ENCODE measurements at places on chromosomes 3 and 15.

GRCh38 chr3:13854492-13854891, 25.4 kb downstream of the WNT7A start:
- DNase-seq, result no peak

- no peak for DNase-seq
Observed at GRCh38 chr3:194203482-194204041, 67.6 kb downstream of the HES1 start.

DNA sequence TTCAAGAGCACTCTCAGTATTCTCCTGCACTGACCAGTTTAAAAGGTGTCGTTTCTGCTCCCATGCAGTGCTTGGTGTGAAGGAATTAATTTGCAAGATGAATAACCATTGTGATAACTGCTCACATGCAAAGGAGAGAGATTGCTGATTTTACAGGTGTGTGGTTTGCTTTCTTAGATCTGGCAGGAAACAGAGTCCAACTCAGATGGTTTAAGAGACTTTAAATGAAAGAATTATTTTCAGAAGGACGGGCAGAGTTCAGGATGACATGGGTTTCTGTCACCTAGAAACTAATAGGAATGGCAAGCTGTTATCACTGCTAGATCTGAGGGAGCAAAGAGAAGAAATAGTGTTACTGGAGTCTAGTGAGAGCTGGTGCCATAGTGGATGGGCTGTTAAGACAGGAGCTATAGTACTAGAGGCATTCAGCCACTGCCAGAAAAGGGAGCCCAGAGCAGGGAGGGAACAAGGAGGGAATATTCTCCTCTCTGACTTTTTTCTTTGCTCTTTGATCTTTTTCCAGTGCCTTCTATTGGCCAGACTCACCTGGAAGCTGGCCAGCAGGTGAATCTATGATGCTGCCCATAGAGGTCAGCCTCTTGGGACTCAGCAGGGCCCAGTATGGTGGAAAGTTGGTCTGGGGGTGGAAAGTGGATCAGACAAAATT, 14.9 kb downstream of the ATXN7 start:
- DNase-seq, result no peak

DNA sequence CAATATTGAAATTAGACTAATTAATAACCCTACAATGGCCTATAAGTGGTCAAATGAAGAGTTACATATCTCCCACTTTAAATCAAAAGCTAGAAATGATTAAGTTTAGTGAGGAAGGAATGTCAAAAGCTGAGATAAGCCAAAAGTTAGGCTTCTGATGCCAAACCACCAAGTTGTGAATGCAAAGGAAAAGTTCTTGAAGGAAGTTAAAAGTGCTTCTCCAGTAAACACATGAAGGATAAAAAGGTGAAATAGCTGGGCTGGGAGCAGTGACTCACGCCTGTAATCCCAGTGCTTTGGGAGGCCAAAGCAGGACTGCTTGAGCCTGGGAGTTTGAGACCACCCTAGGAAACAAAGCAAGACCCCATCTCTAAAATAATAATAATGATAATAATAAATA, 46.9 kb upstream of the DCUN1D1 start:
- no peak for DNase-seq

DNA sequence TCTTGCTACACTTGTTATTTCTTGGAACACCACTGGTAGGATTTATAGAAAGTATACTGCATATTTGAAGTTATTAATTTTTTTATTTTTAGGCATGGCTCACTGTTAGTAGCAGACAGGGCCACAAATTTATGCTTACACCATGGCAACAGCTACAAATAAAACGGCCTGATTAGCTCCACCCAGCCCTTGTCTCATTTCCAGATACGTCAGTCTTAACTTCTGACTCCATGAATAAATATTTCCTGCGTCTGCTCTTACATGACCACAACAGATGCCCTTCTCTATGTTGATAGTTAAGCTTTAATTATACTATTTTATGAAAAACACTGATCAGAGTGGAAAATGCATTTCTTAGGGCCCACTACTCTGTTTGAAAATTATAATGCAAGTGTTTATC, 62.3 kb upstream of the CPOX start:
- DNase-seq, result no peak

DNA sequence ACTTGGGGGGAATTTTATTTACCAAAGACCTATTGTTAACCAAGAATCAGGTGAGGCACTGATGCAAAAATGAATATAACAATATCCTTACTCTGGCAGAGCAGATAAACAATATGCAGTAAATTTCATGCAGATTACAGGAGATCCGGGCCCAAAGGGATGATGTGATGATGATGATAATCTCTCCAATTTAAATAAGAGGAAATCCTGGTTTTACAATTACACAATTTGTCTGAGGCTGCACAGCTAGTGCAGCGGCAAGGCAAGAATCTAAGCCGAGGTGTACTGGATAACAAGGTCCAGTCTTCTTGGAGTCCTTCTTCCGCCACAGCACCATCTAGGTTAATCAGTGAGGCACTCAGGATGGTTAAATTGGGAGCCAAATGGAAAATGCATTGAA, 2.4 kb upstream of the MESD start:
- DNase-seq, result no peak

- DNase-seq, result no peak
Observed at GRCh38 chr3:5184499-5184898, 3.0 kb upstream of the EDEM1 start.

GRCh38 chr3:188817935-188818269, 353.9 kb upstream of the TPRG1 start:
- DNase-seq, result no peak

DNA sequence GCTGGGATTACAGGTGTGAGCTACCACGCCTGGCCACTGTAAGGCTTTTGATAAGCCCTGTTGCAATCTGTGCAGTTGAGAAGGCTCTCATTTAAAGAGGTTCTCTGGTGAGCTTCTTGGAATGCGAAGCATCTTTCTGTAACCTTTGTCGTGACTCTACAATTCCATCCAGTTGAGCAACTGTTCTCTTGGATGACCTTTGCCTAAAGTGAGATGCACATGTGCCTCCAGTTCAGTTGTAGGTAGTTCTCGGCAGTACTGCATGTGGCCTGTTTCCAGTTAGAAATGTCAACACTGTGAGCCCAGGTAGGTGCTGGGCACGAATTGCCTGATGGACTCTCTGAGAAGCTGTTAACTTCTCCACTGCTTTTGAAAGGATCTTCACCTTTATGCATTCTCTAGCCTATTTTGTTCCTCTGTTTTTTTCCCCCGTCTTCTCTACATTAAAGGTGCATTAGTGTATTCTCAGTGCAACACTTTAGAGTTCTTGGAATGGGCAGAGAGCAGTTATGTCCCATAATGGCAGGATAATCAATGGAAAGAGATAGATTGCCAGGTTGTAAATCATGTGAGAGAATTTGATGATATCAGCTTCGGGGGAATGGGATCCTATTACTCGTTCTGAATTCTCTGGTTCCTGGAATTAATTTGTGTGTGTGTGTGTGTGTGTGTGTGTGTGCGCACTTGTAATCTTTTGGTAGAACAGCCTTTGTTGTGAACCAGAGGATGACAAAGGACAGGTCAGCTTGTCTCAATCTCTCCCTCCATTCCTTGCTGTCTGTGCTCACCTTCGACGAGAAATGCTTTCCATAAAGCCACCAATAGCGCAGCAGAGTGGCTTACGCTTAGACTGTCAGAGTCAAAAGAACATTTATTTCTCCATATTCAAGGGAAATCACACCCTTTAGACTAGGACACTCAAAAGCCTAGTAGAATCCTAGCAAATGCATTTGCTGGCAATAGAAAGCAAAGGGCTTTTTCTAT, 51.1 kb downstream of the PTPRG start:
- no peak for DNase-seq

DNA sequence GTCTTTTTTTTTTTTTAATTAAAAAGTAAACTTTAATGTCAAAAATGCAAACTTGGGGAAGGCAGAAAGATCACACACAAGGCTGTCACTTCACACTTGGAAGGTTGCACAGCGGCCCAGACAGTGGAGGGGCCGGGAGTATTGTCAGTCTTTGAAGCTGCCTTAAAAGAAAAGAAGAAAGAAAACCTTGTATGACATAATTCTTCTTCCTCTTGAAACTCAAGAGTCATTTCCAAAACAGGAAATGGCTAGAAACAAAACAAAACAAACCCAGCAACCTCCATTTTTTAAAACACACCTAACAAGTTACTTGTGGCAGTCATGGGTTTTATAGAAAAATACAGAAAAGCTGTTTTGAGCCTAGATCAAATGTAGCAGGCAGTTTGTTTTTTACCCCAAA, 68.1 kb upstream of the MAGI1 start:
- no peak for DNase-seq
